ENCODE measurements at places on chromosomes 4 and X.

GRCh38 chrX:69046996-69047490 lies 118.2 kb downstream of the PJA1 start:
- no peak for DNase-seq

- DNase-seq = no peak
Observed at GRCh38 chrX:1389181-1389992, 2.5 kb downstream of the SLC25A6 start.

- no peak for DNase-seq
Observed at GRCh38 chr4:108148316-108148715, 20.4 kb downstream of the LEF1 start.

DNA sequence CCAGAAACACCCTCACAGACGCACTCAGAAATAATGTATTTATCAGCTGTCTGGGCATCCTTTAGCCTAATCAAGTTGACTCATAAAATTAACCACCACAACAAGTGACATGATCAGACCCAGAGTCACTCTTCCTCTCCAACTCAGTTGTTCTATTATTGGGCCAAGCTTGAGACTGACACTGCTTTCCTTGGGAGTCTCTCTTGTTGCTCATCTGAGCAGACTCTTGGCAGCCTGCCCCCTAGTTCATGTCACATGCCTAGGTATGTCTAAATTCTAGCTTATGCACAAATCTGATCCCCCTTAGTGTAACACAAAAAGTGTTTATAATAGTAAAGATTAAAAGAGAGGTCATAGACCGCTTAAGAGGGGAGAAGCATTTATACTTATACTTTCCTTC lies 72.6 kb upstream of the ADAMTS3 start:
- DNase-seq = peak; percentile 18

- DNase-seq = peak; percentile 18
Observed at GRCh38 chr4:101258883-101259282, 88.4 kb downstream of the PPP3CA start.

GRCh38 chr4:155025762-155026457 lies 182.5 kb upstream of the NPY2R start:
- DNase-seq = peak; percentile 25

DNA sequence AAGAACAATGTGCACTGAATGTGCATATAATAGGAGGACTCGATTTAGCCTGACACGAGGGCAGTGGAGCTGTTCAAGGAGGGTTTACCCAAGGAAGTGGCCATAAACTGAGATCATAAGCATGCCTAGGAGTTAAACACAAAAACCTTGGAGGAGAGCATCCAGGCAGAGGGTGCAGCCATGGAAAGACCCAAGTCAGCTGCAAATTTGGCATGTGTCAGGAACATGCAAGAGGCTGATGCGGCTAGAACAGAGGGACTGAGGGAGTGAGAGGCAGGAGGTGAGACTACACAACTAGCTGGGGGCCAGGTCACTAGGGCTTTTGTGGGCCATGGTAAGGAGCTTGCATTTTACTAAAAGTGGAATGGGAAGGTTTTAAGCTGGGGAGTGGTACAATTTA lies 55.6 kb downstream of the PRPS1 start:
- no peak for DNase-seq

- no peak for DNase-seq
Observed at GRCh38 chrX:133007458-133007857, 49.0 kb upstream of the HS6ST2 start.

DNA sequence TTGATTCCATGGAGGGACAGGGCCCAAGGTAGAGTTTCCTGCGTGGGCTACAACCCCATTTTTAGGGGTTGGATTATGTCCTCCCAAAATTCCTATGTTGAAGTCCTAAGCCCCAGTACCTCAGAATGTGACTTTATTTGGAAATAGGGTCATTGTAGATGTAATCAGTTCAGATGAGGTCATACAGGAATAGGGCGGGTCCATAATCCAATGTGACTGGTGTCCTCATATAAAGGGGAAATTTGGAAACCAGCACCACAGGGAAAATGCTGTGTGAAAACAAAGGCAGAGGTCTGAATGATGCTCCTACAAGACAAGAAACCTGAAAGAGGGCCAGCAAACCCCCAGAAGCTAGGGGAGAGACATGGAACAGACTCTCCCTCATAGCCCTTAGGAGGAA lies 31.1 kb upstream of the MAMLD1 start:
- DNase-seq = no peak

DNA sequence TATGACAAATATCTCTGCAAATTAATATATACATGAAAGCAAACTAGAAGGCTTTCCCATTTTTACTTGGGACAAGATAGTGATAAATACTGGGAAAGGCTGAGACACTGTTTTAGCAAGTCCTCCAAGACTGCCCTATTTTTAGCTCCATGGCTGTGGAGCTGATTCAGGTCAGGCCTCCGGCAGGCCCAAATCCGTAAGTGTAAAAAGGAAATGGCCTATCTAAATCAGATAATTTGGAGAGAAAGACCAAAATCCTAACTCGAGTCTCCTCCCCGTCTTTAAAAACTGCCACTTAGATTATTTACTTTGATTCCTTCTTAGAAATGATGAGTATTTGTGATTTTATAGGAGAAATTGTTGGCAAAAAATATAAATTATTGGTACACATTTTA lies 2.9 kb downstream of the OTUD4 start:
- DNase-seq = peak; percentile 36

DNA sequence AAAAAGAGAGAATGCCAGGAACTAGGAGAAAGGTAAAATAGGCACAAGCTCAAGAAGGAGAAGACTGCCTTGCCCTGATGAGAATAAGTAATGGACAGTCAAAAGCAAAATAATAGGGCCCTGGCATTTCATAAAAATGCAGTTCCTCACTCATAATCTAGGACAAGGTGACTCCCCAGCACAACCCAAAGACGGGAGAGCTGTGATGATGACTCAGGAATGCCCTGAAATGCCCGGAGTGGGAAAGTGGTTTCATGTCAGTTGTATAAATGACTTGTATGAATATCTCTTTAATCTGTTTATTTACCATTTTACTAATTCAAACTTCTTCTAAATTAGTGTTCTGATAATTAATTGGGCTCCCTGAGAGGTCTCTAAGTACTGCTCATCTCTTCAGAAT lies 28.8 kb upstream of the SETD7 start:
- DNase-seq = peak; percentile 33

GRCh38 chr4:128031756-128032384 lies 29.2 kb upstream of the LARP1B start:
- no peak for DNase-seq

DNA sequence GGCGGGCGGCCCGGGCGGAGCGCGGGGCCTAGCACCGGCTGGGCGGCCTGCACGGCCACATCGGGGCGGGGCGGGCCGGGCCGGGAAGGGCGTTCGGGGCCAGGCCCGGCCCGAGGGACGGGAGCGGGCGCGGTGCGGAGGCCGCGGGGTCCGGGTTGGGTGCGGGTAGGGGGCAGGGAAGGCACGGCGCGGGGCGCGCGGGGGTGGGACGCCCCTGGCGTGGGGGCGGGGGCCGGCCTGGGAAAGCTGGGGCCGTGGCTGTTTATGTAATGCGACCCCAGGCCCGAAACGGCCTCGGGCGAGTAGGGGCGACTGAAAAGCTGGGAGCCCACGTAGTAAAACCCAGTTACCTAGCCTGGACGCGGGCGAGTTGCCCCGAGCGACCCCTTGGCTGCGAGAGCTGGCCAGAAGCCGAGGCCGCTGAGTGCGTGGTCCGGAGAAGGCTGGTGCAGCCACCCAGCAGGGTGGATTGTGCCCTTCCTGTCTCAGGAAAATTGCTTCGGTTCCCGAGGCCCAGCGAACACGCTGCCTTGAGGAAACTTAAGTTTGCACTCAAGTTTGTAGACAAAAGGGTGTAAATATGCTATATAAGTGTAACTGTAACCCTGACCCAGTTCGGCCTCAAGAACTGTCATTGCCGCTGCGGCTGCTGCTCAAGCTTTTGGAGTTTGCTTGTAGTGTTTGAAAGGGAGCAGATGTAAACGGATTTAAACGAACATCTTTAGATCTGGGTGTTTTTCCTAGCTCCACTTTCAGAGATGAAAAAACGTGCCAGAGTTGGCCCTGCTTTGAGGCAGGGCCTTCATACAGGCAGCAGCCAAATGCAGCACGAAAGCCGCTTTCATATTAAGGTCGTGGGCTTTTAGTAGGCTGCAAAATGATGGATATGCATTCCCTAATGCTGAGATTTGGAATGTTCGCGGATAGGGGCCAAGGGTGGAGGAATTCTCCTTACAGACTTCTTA lies 674 bp downstream of the SEC24B start:
- DNase-seq = peak; percentile 17
